ENCODE measurements at places on chromosomes 5 and 9.

DNA sequence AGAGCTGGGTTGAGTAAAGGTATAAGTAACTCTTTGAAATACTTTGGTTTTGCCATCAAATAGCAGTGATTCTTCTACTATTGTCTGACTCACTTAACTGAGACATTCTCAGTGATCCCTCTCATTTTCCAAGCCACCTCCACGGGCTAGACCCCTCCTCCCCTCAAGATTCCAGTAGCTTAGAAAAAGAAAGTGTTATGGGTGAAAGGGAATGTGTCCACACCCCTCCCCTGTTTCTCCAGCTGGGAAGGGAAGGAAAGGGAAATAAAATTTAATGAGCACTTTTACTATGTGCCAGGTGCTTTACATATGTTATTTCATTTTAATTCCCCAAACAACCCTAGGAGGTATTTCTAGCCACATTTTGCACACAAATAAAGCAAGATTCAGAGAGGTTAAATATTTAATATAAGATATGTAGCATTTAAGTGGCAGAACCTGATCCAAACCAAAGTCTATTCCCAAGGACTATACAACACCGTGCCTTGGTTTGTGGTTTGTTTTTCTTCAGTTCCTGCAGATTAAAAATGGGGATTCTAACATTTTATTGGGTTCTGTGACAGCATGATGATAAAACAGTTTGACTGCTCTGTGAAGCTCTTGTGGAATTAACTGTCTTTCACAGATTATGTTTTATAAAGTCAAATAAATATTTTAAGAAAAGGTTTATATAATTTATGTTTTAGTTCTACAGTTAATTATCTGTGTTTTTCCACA, 135.9 kb downstream of the ZSWIM6 start:
- no peak for DNase-seq

GRCh38 chr5:97006454-97007060, 70.7 kb downstream of the LNPEP start:
- no peak for DNase-seq

- no peak for DNase-seq
These were observed 31.2 kb downstream of the ZDHHC21 start for GRCh38 chr9:14662060-14662453.

DNA sequence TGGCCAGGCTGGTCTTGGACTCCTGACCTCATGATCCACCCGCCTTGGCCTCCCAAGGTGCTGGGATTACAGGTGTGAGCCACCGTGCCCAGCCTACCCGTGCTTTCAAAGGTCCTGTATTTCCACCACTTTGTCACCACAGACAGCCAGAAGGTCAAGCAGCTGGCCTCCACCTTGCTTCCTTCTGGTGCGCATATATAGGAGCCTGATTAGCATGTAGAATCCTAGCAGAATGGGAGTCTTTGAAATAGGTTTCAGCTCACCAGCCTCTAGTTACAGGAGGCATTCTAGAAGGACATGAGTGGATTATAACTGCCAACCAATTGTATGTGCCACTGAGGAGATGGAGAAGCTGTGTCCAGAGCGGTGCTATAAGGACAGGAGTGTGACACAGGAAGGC, 18.9 kb downstream of the POLR1E start:
- DNase-seq = no peak

- no peak for DNase-seq
These were observed 75.4 kb upstream of the ZFAND5 start for GRCh38 chr9:72440378-72440777.

DNA sequence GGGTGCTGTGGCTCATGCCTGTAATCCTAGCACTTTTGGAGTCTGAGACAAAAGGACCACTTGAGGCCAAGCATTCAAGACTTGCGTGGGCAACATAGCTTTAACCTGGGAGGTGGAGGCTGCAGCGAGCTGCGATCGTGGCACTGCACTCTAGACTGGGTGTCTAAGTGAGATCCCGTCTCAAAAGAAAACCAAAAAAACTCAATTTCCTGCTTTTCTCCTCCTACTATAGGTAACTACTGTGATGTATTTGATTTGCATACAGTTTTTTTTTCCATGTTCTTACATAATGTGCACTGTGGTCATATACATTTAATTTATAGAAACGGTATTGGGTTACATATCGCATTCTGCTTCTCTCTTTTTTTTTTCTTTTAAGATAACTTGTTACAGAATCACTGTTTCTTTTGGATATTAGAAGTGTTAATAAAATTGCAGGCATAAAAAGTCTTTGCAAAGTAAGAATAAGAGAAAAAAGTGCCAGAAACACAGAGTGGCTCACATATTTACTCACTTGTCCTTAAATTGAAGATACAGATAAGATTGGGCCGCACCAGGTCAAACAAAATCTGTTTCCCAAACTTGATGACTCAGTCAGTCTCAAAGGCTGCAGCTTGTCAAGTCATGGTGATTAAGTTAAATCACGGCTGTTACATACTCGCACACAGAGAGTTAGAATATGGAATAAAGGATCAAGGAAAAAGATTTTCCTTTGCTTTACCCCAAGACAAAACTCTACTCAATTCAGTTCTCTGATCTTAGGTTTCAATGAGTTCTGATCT, 2.0 kb upstream of the PTGR1 start:
- DNase-seq = no peak

DNA sequence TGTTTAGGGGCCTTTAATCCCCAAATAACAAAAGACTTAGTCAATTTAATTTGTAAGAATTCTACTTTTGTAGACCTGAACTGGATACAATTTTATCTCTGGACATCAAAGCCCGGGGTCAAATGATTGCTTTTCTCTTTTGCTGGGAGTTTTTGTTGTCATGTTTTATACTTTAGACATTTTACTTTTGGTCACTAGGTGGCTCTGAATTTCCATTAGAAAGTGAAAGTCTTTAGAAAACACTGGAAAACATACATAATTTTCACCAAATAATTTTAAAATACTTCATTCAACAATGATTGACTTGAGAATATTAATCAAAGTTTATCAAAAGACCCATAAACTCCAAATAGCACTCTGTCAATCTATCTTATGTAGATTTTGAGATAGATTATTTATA, 2.8 kb upstream of the PCA3 start:
- no peak for DNase-seq

DNA sequence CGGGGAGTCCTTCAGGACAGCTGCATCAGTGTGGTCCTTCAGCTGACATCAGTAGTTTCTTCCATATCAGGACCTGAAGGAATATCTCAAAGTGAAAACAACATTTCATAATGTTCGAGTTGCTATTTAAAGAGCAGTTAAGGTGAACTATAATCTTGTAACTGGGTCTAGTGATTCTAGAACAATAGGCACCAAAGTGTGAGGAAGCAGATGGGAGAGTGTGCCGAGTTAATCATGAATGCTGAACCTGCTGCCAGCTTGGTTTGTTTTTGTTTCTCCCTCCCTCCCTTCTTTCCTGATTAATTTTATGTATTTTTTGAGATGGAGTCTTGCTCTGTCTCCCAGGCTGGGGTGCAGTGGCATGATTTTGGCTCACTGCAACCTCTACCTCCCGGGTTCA, 3.6 kb upstream of the PTGR1 start:
- DNase-seq = no peak

- no peak for DNase-seq
These were observed 201.2 kb downstream of the ACTL7B start for GRCh38 chr9:108654566-108654965.

GRCh38 chr9:91949946-91950664, at the start of gene ROR2:
ROR2 (minus strand) TSS chr9:91950228.
- DNase-seq = no peak

DNA sequence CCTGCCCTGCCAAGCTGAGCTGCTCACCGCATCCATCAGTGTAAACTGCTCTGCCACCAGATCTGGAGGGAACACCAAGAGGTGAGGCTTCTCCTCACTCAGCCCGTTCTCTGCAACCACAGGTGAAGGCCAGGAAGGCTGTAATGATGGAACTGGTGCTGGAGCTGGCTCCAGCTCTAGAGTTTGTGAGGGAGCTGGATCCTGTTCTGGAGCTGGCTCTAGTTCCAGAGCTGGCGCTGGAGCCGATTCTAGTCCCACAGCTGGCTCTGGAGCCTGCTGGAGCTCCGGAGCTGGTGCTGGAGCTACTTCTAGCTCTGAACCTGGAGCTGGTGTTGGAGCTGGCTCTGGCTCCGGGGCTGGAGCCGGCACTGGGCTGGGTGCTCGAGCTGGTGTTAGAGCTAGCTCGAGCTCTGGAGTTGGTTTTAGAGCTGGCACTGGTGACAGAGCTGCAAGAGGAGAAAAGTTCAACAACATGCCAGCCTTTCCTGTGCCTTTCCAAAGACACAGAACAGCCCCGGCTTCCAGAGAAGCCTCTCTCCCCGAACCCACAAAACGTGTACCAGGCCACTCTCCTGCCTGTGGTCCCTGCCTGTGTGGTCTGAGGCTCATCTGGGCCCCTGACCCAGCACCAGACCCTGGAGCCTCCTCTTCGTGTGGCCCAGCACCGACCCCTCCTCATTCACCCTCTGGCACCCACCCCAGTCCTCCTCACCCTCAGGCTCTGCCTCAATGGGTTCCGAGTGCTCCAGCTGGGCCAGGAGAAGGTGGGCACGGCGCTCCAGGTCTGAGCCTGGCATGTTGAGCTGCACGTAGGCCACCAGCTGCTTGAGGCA, 12.9 kb downstream of the RALGDS start:
- DNase-seq = no peak

DNA sequence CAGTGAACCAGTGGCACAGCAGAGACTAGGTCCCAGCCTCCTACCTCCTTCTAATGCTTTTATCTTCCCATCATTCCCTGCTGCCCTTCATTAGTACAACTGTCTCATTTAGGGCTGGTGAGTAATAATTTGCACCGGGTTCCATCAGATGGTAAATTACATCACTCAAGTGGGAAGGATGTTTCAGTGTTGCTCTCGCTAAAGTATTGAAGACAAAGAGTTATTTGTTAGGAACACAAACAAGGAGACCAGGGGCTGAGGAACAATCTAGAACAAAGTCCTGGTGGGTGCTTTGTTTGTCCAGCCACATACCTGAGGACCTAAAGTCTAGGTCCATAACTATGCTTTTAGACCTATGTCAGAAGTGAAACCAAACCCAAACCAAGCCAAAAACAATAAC, 52.4 kb downstream of the SEC61B start:
- no peak for DNase-seq

Measured in nucleus accumbens (tissue), 56 donors.